ENCODE measurements at places on chromosomes 3 and 15.

- DNase-seq: no peak
Observed at GRCh38 chr3:136644212-136644611, 108.0 kb downstream of the STAG1 start.

GRCh38 chr15:70722266-70723121, 40.9 kb downstream of the UACA start:
- no peak for DNase-seq

GRCh38 chr15:75712668-75713337, at the start of gene CSPG4:
Gene CSPG4 (minus strand): TSS chr15:75712848. CDS start chr15:75712755, 93 bp downstream.
- no peak for DNase-seq

- no peak for DNase-seq
Observed at GRCh38 chr3:119790369-119790768, 8.5 kb downstream of the NR1I2 start.

DNA sequence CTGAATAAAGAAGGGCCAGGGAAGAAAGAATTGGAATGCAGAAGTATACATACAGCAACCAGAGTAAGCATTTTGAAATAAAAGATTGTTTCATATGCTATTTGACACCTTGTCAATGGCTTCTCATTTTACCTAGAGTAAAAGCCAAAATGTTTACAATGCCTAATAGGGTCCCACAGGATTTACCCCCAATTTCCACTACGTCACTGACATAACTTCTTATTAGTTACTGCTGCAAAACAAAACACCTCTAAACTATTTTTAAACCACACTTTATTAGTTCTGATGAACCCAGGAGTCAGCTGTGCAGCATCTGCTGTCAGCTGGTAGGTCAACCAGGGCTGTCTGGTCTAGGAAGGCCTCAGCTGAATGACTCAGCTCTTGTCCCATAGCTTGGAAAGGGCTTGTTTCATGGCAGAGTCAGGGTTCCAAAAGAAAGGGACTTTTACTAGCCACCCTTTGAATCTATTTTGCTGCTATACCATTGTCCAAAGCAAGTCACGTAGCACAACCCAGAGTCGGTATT, 945.1 kb downstream of the EPHA3 start:
- no peak for DNase-seq

- no peak for DNase-seq
Observed at GRCh38 chr3:39849992-39850715, 40.7 kb downstream of the MYRIP start.

DNA sequence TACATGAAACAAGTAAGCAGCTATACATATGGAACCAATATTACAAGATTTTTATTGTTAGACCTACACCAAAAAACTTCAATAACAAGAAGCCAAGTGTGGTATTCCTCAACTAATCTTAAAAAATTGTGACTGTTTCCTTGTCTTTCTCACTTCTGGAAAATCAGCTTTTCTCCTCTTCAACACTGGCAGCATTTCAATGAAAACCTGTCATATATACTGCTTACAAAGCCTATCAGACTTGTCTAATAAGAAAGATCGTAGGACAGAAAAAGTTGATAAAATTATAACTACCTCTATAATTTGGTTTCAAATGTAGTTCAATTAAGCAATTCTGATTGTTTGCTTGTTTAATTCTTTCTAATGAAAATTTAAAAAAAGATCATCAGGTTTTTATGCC, 55.1 kb downstream of the CBLB start:
- DNase-seq: no peak

GRCh38 chr3:30495172-30496065, 111.0 kb upstream of the TGFBR2 start:
- no peak for DNase-seq

DNA sequence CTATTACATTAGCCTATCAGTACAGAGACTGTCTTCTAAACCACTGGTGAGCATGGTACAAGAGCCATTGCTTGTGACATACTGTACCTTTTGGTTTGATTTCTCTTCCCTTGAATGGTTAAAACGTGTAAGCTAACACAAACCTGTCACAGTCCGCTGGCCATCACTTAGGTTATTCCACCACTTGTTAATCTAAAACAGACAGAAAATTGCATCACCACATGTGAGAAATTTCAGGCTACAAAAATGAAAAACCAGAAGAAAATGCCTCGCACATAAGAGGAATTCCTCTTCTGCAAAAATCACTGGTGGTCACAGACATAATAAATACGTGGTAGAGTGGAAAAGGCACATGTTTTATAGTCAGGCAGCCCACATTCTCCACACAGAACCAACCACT, 22.1 kb downstream of the PARL start:
- DNase-seq: no peak

GRCh38 chr3:14563946-14564539, 23.9 kb upstream of the GRIP2 start:
- no peak for DNase-seq

- DNase-seq: no peak
Observed at GRCh38 chr15:85961821-85962220, 117.8 kb upstream of the AGBL1 start.

GRCh38 chr3:189464799-189465198, 166.4 kb upstream of the TP63 start:
- DNase-seq: no peak

- DNase-seq: no peak
Observed at GRCh38 chr15:63826528-63826927, 7.2 kb downstream of the HERC1 start.

- no peak for DNase-seq
Observed at GRCh38 chr3:11379238-11379823, 107.1 kb downstream of the ATG7 start.
